ENCODE measurements at places on chromosomes 5 and 9. TPM values are rescaled to one million over a fixed set of nuclear protein-coding genes. Genes with fewer than 3 reads are reported as not detected.

DNA sequence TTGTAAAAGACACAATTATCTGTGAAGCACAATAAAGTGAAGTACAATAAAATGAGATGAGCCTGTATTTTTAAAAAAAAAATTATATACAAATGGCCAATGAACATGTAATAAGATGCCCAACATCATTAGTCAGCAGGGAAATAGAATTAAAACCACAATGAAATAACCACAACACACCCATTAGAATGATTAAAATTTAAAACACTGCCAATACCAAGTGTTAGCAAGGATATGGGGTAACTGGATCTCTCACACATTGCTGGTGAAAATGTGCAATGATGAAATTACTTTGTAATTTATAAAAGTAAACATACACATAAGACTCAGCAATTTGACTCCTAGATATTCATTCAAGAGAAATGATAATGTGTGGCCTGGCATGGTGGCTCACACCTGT, 62.8 kb downstream of the SHOC1 start:
- DNase-seq, result no peak

- DNase-seq, result no peak
These were observed 184.5 kb upstream of the PAPPA start for GRCh38 chr9:115969096-115969495.

DNA sequence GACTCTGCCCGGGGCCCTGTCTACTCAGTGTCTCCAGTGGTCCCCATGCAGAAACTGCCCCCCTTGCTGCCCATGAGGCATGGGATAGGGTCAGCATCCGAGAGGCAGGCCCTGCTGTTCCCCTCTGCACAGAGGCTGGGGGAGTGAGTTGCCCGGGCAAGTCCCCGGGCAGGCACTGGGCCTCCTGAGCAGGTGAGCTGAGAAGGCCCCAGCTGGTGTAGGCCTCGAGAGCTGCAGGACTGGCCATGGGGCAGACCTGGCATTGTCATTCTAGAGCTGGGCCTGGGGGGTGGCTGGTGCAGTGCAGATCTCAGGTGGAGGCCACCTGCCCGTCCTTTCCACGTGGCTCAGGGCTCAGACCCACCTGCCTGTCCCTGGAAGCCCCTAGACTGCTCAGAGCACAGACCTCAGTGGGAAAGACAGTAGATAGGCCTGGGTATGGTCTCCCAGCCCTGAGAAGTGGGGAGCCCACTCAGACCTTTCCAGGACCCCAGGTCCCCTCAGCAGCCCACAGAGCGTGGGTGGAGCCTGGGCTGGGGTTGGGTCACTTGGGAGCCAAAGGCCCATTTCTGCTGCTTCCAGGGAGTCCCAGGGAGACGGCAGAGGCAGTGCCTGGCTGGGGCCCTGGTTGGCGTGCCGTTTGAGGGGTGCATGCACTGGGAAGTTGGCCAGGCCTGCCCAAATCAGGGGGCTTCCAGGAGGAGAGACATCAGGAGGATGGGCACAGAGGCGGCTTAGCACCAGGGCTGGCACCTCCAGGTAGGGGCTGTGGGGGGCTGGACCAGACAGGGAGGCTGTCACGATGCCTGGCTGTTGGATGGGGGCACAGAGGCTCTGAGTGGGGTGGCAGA, 4.8 kb upstream of the NOTCH1 start:
- no peak for DNase-seq

DNA sequence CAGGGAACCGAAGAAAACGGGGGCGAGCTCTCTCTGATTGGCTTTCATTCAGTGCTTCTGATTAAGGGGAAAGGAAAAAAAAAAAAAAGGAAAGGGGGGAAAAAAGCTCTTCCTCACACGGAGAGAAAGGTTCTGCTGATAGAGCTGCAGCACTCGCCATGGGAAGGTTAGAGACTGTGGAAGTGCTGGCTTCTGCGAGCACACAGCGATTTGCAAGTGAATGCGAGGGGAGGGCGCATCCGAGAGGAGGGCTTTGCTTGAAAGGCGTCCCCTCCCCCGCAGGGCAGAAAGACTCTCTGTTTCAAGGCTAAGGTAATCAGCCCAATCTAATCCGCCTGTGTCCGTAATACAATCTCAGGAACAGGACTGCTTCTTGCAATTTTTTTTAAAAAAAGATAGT, at the start of gene CDH10:
CDH10 (minus strand) TSS at position 218 of the 400 bp plus-strand sequence. CDS start 51,488 bp downstream, outside the sequence.
- no peak for DNase-seq

DNA sequence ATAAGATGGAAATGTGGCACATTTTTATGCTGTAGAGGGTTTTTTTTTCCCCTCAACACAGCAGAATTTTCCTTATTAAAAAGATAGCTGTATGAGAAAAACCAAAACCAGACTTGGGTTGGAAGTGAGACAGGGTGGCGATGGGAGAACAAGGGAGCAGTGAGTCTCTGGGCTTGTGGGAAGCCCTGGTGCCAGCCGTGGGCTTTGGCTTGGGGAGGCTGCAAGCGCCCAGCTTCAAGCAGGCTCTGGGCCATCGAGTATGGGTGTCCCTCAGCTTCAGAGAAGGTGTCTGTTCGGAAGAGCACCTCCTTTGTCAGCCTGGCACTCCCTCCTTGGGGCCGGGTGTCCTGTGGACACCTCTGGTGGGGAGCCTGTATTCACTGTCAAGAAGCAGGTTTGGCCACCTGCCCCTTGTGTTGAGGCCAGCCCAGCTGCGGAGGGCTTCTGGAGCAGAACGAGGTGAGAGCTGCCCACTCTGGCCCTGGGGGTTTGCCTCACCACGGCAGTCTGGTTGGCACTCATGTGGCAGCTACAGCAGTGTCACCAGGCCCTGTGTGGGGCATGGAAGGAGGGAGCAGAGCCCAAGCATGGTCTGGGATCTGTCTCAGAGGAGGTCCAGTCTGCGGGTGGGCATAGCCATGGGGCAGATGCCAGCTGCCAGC, 37.6 kb upstream of the ANGPTL2 start:
- no peak for DNase-seq

DNA sequence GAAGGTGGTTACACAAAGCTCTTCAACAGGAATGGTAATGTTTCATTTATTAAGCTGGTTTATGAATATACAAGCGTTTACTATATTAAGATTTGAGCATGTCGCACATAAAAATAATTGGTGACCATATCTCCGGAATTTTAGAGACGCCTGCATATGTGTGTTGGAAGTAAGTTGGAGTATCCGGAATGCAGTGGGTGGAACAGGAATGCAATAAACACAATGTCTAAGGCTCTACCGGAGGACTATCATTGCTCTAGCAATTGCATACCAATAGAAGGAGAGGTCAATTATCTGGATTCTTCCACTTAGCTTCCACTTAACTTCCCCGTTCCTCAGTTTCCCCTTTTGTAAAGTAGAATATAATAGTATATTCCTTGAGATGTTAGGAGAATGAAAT, 1.1 kb upstream of the CEP78 start:
- no peak for DNase-seq

DNA sequence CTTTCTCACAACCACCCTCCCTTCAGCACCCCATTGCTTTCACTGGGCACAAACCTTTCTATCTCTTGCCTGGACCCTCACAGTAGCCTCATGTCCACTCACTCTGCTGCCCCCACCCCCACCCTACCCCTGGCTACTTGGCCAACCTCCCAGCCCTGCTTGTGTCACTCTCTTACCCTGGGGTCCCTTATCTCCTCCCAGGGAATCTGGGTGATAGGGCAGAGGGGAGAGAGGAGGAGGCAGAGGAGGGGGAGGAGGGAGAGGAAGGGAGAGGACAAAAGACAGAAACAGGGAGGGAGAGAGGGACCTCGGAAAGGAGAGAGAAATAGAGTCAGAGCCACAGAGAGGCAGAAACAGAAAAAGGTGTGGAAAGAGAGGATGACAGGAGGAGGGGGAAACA, 25.0 kb upstream of the KIF12 start:
- no peak for DNase-seq

DNA sequence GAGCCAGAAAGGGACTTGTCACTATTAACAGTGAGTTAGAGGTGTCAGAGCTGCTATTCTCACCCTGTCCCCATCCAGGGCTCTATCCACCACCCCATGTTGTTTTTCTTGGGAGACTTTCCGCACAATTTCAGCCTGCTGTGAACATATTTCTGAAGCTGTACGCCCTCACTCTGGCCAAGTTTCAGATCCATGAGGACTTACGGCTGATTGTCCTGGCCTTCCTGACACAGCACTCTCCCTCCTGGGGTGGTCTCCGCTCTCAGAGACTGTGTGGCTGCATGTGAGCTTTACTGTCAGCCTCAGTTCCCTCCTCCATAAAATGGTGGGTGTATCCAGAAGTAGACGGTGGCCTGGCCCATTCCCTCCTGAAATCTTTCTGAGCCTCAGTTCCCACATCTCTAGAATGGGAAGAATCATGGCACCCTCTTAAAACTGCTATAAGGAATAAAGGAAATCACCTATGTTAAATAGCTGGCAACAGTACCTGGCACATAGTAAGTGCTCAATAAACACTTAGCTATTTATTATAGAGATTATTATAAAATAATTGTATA, 804 bp upstream of the IL17B start:
- DNase-seq, result no peak

DNA sequence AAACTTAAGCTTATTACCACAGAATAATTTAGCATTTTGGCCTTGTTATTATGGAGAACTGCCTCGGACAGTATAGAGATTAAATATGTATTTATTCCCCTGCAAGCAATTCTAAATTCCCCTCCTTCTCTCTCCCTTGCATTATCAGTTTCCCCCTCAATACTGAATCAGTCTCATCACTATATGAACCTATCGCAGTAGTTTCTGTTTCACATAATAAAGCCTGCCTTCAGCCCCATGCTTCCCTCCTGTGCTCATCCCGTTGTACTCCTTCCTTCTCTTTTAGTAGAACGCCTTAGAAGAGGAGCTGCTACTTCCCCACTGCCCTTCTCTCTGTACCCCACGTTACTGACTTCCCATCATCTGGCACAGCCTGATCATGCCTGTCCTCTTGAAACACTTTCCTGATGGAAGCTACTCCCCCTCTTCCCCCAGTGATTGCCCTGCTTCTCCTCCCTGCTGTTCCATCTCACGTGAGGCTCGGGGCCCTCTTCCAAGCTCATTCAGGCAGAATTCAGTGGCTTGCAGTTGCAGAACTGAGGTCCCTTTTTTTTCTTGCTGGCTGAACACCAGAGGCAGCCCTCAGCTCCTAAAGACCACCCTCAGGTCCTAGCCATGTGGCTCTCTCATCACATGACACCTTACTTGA, 93.4 kb downstream of the PPIC start:
- no peak for DNase-seq

DNA sequence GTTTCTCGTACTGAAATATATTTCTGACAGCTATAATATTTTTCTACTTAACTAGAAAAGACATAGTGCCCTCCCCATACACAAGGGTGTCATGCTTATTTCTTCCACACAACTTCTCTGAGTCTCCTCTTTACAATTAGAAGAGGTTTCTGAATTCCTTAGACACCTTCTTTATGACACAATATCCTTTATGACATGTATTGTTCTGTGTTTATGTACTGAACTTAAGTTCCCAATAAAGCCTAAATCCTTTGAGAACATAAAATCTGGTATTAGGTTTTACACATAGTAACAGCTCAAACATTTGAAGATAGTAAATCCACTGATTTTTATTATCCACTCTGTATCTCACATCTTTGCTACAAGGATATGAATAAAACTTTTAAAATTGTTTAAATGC, 32.5 kb downstream of the GRAMD2B start:
- DNase-seq, result no peak

DNA sequence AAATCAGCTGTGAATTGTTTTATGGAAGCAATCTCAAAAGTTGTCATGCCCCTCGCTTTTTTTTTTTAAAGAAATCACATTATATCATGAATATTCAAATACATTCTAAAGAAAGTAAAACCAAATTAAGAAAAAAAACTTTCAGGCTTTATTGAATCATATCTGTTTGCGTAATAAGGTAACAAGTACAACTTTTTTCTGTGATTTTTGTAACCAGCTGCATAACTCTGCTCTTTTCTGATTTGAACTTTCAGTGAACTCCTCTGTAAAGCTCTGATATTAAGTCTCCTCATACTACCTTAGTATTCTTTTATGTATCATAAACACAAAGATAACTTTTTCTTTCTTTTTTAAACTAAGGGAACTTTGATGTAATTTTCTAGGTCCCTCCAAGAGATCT, 65.3 kb downstream of the CWC27 start:
- no peak for DNase-seq

DNA sequence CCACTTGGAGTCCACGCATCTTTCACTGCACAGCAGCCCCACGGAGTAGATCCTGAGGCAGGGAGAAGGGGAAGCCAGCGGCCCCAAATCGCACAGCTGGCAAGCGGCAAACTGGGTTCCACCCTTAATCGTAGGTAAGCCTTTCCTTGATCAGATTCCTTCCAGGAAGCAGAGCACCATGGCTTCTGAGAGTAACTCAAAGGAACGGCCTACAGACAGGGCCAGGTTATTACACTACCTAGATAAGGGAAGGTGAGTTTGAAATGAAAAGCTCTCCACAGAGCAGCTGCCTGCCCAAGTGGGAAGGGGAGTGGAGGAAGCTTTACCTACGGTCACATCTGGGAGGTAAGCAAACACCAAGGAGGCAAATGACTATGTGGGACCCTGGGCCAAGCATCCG, 7.9 kb downstream of the DAP start:
- no peak for DNase-seq

- DNase-seq, result no peak
These were observed 490.0 kb upstream of the PIK3R1 start for GRCh38 chr5:67725604-67726003.

DNA sequence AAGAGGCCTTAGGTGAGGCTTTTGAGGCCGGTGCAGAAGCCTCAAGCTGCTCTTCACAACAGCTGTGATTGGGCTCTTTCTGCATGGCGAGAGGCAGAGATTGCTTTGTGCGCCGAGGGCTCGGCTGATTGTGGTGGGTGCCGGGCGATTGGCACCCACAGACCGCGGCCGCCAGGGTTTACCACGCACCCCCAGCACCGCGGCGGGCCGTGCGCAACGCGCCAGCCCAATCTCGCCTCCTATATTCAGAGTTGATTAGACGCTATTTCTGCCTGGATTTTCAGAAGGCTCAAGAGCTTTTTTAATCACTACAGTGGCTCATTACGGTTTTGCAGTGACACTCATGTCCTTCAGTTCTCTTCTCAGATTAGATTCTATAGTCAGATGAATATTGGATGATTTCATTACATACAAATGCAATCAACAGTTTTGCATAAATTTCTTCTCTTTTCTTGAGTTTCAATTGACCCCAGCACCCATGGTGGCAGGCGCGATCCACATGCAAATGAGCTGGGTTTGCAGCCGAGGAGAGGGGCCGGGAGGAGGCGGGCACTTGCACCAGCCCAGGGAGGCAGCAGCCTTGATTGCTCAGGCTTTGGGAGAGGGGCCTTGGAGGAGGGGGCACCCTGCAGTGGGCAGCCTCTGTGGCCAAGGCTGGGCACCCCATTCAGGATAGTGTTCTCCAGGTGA, 33.8 kb upstream of the PTGS1 start:
- no peak for DNase-seq

Gene DDX4
- not detected for total RNA-seq

Gene SLC34A3
- not detected for total RNA-seq

Gene FOXD4
- total RNA-seq, result 0.55 TPM

Gene CYSRT1
- 0.53 TPM for total RNA-seq

Gene SNCAIP
- not detected for total RNA-seq

Gene ANKRD20A1
- 0.54 TPM for total RNA-seq

Gene GABRB2
- 0.29 TPM for total RNA-seq

Gene SHC3
- total RNA-seq, result not detected

Measured in activated B cell treated with CpG ODN at 0.5 μM for 24 hours (primary cell).